ENCODE measurements at places on chromosomes 13 and 19.

DNA sequence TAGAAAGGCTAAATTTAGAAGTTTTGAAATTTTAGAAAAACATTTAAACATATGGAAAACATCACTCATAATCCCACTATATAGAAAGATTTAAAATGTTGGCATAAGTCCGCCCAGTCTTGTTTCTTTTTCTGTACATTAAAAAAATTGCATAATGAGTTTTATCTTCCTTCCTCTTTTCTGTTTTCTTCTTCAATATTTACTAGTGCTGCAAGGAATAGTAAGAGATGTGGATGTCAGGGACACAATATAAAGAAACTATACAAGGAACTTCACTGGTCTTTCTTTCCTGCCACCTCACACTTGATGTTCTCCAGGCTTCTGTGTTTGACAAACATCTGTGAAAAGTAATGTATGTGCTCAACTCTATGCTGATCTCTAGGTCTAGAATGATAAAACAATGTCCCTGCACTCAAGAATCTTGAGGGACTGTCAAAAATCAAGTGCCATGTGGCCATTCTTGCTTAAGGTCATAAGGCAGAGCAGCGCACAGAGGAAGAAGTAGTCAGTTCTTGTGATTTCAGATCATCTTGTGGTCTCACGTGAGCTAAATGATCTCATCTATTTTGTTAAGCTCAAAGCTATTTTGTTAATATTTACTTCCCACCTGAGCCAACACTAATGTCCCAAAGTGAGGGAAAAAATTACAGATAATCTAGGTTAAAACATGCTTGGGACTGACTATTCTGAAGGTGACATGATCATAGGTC lies 186.9 kb upstream of the OBI1 start:
- no peak for DNase-seq

- DNase-seq, result no peak
These were observed 2134.7 kb downstream of the PCDH9 start for GRCh38 chr13:65095161-65096082.

DNA sequence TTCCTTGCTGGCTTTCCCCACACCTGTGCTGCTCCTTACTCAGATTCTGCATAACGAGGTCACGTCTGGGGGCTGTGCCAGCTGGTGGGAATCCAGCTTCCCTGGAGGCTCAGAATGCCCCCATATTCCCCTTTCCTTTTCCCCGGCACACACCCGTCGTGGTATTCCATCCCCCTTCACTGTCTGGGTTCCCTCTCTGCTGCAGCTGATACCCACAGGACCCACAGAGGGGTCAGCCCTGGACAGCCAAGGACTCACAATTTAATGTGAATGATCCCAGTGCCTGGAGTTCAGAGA lies 4.2 kb upstream of the MYH14 start:
- no peak for DNase-seq

GRCh38 chr19:18234194-18234593 lies 8.0 kb upstream of the PDE4C start:
- no peak for DNase-seq

GRCh38 chr19:5345895-5346386 lies 5.3 kb upstream of the PTPRS start:
- no peak for DNase-seq

GRCh38 chr19:2248136-2249009 lies 750 bp upstream of the AMH start:
- no peak for DNase-seq

- no peak for DNase-seq
These were observed 221.7 kb upstream of the SPRY2 start for GRCh38 chr13:80562433-80563156.

DNA sequence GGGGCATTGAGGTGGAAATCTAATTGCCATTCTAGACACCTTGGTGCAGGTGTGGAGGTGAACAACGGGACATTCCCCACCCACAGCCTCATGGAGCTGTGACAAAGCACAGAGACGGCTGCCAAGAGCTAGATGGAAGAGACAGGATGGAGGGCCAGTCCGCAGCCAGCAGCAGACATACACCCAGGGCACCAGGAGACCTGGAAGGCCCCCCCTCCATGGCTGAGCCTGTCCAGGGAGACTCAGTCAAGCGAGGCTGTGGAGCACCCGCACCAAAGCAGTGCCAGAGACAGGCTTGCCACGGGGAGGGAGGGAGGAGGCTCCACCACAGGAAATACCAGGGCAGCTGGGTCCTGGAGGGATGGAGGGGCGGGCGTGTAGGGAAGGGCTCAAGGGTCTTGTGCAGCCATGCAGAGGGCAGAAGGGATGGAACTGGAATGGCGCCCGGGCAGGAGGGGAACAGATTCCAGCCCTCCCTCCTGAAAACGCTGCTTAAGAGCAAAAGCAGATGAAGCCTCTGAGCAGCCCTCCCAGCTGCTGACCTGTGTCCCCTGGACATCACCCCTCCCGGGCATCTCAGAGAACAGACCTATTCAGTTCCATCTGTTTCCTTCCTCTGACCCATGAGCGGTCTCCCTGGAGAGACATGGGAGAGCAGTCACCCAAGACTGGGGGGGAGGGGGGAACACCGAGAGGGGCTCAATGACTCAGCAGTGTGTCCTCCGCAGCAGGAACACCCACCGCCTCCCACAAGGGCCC lies 14.4 kb downstream of the EPS15L1 start:
- DNase-seq, result no peak

DNA sequence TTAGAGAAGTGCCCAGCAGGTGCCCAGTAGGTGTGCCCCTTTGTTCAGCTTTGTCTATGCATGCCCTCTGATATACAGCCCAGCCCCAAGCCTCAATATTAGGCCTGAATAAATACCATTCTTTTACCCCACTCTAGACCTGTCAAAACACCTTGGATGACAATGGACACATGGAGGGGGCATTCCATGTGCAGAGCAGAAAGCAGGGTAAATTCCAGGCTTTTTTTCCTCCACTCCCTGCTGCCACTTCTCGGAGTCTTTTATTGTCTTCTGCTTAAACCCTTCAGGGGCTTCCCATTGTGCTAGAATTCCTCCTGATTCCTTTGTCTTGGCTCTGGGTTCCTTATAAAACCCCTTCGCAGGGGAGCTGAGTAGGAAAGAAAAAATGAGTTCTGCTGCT lies 5.8 kb upstream of the FRY start:
- DNase-seq, result no peak

- DNase-seq, result no peak
These were observed 56.1 kb downstream of the MRPL57 start for GRCh38 chr13:21232599-21232998.

GRCh38 chr19:57850553-57851017 lies 926 bp downstream of the ZNF587 start:
- DNase-seq, result peak; percentile 77

DNA sequence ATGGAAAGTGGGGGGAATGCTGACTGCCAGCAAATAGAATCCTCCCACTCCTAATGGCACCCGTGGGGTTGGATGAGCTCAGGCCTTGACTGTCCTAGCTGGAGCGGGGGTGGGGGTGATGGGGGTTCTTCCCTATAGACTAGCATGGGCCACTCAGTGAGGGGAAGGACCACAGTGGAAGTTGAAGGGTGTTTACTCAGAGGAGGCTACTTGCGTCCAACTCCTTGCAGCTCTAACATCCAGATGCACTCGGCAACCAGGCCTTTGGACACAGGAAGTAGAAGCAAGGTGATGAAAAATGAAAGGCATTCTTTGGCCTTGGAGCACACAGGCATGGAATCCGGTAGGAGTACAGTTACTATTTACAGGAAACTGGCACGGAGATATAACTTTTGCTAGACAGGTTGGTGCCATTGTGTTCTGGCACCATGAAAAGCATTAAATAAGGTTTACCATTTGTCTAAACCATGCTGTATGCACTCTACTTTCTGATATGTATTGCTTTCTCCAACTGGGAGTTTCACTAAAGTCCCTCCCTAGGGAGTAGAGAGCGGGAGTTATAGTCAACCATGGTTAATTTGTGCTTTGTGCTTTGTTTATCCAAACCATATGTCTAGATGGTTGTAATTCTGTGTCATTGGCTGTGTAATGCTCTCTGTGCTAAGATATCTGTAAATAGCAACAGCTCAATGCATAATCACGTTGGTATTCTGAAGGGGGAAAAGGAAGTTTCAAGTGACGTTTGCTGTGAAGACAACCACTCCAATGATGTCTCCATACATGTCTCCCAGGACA lies 125.3 kb downstream of the TSHZ3 start:
- DNase-seq, result no peak

GRCh38 chr13:44331446-44331845 lies 42.2 kb upstream of the SERP2 start:
- DNase-seq, result no peak

GRCh38 chr13:75587679-75588078 lies 38.1 kb downstream of the UCHL3 start:
- no peak for DNase-seq

GRCh38 chr19:22446605-22447004 lies 24.5 kb upstream of the ZNF98 start:
- no peak for DNase-seq

DNA sequence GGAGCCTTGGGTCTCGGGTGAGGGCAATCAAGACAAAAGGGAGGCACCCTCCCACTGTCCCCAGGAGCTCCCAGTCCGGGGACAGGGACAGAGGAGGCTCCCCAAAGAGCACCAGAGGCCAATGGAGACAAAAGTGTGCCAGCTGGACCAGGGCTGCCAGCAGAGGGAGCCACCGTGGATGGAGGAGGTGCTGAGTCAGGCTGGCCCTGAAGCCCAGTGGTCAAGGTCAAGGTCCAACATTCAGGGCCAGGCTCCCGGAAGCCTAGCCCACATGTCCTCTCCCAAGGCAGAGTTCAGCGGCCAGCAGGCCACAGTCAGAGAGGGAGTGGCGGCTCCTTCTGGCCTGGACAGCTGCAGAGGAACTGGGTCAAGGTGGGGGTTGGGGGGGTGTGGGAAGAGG lies 8.4 kb downstream of the COL5A3 start:
- peak; percentile 29 for DNase-seq

- no peak for DNase-seq
These were observed 941 bp upstream of the UHRF1 start for GRCh38 chr19:4908360-4908759.

DNA sequence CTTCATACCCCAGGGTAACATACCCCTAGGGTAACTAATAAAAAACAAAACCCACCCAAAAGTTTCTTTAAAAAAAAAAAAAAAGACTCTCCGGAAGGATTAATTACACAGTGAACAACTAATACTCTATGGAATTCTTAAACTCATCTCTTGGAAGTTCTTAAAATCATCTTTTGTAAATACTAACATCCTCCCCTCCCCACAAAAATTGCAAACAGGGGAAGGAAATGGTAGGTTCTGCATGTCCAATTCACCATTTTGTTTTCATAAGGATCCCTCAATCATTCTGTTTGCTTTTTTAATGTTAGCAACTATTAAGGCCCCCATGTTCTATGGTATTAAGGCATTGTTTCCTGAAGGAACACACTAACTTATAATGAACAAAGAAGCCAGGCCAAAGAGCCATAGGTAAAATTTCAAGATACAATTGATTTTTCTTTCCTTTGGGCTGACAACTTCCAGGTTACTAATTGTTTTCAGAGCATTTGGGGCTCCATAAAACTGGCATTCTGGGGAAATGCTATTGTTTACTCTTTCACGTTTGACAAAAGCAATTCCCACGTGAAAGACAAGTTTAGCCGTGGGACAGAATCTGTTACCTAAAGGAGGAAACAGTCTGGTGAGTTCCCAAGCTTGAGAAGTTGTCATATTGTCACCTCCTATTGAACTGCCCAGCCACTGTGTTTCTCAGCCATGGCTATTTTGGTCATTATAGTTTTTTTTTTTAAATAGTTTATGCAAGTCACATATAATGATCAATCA lies 107.0 kb downstream of the FLT1 start:
- no peak for DNase-seq

GRCh38 chr19:33860312-33861090 lies 63.8 kb downstream of the KCTD15 start:
- no peak for DNase-seq

GRCh38 chr13:89749888-89750287 lies 1597.6 kb upstream of the MIR17HG start:
- no peak for DNase-seq

DNA sequence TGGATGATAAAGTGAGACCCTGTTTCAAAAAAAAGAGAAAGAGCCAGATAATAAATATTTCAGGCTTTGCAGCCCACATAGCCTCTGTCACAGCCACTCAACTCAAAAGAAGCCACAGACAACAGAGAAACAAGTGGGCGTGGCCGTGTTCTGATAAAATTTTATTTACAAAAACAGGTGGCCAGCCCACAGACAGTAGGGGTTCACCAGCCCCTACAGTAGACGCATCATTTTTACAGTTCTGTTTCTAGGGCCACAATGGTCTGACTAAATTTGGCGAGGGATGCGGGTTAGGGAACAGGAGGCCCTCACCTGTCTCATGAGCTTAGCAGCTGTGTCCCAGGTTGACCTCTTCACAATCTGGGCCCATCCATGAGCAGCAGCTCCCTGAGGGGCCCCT lies 59.5 kb downstream of the ARHGEF18 start:
- peak; percentile 33 for DNase-seq

DNA sequence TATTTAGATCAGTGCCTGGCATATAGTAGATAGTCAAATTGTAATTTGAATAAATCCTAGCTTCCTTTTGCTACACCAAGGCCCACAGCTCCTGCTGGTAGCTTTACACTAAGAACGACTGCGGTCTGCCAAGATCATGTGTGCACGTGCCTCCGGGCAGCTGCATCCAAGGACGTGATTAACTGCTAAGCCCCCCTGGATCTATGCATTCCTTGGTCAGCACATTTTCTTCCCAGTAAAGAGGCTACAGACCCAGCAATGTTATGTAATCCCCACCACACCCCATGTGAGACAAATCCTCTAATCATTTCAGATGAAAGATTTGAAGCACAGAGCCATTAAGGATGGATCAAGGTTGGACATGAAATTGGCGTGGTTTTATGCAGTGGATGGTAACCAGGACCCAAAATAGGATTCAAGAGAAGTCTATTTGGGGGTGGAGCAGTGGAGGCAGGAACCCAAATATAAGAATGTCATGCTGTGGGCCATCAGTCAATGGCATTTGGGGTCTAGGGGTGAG lies 65.2 kb upstream of the PEG3 start:
- no peak for DNase-seq

DNA sequence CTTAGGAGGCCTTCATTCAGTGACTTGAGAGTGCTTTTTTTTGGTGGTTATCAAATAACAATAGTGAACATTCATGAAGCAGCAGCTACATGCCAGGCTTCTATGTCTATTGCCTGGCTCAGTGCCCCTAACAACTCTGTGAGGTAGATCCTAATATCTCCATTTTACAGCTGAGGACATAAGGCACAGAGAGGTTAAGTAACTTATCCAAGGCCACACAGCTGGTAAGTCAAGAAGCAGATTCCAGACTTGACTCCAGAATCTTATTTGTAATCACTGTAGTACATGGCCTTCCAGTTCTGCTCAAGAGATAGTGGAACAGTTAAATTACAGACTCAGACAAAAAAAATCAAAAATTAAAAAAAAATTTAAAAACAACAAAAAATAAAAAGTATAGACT lies 26.8 kb downstream of the CKM start:
- no peak for DNase-seq

- DNase-seq, result no peak
These were observed 202.4 kb downstream of the ITGBL1 start for GRCh38 chr13:101654883-101655282.

GRCh38 chr19:38228491-38229439 lies 4.7 kb upstream of the DPF1 start:
- DNase-seq, result no peak

- DNase-seq, result no peak
These were observed 125.3 kb downstream of the TM9SF2 start for GRCh38 chr13:99626461-99627082.

All from hematopoietic multipotent progenitor cell treated with erythropoietin and hydrocortisone succinate and interleukin-3 and kit ligand, for 6 days (in vitro differentiated cells).